ENCODE measurements at places on chromosomes 7 and 10.

- no peak for DNase-seq
Measured at GRCh38 chr10:121115154-121115553, 264.0 kb downstream of the WDR11 start.

DNA sequence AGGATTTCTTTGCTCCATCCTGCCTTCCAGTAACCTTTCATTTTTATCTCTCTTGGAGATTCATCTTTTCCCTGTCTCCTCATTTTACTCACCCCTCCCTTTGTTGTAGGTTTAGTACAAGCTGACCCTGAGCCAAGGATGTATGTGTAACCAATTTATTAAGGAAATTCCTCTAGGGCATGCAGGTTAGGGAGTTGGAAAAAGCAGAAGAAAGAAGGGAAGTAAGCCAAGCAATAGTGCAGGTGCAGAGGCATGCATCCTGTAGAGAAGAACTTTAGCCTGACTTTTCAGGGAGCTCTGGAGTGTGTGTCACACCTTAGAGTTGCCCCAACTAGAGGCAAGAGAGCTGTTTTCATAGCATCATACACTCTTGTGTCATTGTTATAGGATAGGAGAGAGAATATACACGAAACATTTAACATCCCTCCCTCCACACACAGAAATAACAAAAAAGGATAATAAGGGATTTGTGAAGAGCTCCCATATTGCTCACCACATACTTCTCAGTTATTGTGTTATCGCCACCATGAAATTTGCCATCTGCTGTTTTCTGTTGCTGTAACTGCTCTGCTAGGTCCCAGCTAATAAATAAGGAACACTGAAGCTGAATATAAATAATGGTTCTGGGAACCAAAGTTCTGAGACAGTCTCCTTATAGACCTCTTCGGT, 21.8 kb upstream of the SEMA3C start:
- DNase-seq, result no peak

GRCh38 chr10:11516431-11516746, 95.1 kb downstream of the USP6NL start:
- DNase-seq, result no peak

- no peak for DNase-seq
Measured at GRCh38 chr10:122998360-122998917, 10.2 kb downstream of the IKZF5 start.

- no peak for DNase-seq
Measured at GRCh38 chr10:74947781-74948401, 121.5 kb downstream of the KAT6B start.

- DNase-seq, result no peak
Measured at GRCh38 chr7:100407285-100408180, 21.0 kb downstream of the ZCWPW1 start.

- no peak for DNase-seq
Measured at GRCh38 chr7:90596671-90597562, 796 bp downstream of the CDK14 start.

- DNase-seq, result no peak
Measured at GRCh38 chr7:3892686-3893085, 591.6 kb downstream of the SDK1 start.

- DNase-seq, result peak; percentile 30
Measured at GRCh38 chr10:103967448-103968071, 620 bp downstream of the SLK start.

GRCh38 chr7:77825131-77825530, 26.6 kb downstream of the PHTF2 start:
- DNase-seq, result no peak

DNA sequence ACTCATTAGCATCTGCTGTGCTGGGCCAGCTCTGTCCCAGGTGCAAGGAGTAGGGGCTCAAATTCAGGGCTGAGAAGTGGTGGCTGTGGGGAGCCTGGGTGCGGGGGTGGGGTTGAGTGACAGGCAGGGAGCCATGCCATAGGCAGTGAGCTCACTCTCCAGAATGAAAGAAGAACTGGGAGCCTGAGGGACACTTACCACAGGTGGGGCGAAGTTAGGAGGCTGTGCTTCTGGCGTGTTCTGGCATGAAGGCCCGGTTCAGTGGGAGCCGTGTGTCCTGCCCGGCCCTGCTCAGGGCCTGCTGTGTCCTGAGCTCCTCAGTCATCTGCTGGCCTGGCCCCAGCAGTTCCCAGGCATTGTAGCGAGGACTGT, 62.5 kb downstream of the MKI67 start:
- DNase-seq, result no peak

DNA sequence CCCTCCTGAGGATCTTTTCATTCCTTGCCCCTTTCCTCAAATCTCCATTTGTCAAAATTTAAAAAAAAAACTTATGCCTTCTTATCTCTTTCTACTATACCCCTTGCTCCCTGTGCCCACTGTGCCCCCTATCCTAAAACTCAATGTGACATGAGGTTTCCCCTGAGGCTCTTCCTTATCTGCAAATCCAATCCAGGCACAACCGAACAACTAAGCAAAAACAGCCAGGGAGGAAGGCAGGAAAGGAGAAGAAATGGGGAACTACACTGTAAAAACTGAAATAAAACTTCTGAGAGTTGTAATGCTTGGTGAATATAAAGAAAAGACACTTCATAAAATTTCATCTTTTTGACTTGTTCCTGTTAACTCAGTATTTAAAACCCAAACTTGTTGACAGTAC, 54.2 kb downstream of the CRPPA start:
- no peak for DNase-seq

GRCh38 chr7:67267914-67268313, 271.3 kb downstream of the TYW1 start:
- DNase-seq, result no peak

- no peak for DNase-seq
Measured at GRCh38 chr7:2412587-2413201, 9.3 kb downstream of the CHST12 start.

- no peak for DNase-seq
Measured at GRCh38 chr10:69703766-69704630, 74.0 kb downstream of the FAM241B start.

DNA sequence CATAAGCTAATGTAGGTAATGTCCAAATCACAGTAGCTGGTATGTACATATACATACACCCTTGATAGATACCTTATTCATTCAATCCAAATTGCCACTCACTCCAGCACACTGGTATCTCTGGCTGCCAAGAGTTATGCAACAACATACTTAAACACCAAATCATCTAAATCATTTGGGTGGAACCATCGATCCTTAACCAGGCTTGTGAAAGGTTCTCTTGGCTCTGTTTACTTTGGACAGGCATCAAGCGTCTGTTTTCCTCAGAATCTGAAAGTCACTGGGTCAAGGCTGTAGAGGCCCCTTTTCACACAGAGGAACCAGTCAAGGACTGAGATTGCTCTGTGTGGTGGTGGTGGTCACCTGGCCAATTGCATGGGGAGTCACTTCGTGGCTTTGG, 24.6 kb downstream of the JAZF1 start:
- no peak for DNase-seq

- DNase-seq, result no peak
Measured at GRCh38 chr7:158193446-158193845, 394.2 kb downstream of the PTPRN2 start.

DNA sequence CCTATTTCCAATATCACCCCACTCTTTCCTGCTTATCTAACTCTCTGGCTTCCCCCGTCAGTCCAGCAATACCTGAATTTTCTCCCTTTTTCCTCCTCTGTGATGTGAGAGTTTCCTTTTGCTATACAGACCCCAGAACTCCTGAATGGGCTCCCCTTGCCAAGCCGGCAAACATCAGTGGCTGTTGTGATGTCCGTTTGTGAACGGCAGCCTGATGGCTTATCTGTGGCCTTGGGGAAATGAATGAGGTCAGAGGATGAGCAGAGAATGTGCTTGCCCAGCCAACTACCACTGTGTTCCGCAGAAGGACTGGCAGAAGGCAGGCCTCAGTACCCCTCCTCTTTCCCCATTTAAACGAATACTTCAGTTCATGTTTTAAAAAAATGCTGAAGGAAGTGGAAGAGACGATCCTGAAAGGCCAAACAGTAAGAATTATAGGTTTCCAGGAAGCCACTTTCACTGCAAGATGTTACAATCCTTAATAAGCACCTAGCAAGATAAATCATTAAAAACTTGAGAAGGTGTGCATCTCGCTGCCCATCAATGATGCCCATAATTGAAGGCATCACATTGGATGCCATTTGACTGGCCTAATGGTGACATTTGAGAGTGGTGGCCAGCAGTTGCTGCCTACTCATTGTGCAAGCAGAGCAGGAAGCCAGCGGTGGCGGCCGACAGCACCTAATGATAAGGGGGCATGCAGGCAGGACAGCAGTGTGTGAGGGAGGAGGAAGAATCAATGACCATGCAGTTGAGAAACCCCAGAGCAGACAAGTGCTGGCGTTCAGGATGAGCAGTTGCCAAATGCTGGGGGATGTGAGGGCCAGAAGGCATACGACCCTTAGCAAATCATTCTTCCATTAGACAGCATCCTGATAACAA, 31.5 kb downstream of the SLC18A2 start:
- no peak for DNase-seq

GRCh38 chr7:23938937-23939552, 229.0 kb downstream of the STK31 start:
- DNase-seq, result no peak

- DNase-seq, result no peak
Measured at GRCh38 chr7:90655566-90655965, 59.4 kb downstream of the CDK14 start.

- no peak for DNase-seq
Measured at GRCh38 chr10:110868981-110869380, 2.7 kb upstream of the PDCD4 start.

GRCh38 chr7:129721068-129721467, 109.5 kb downstream of the NRF1 start:
- DNase-seq, result no peak

GRCh38 chr7:98700533-98700932, 83.4 kb downstream of the NPTX2 start:
- DNase-seq, result no peak

DNA sequence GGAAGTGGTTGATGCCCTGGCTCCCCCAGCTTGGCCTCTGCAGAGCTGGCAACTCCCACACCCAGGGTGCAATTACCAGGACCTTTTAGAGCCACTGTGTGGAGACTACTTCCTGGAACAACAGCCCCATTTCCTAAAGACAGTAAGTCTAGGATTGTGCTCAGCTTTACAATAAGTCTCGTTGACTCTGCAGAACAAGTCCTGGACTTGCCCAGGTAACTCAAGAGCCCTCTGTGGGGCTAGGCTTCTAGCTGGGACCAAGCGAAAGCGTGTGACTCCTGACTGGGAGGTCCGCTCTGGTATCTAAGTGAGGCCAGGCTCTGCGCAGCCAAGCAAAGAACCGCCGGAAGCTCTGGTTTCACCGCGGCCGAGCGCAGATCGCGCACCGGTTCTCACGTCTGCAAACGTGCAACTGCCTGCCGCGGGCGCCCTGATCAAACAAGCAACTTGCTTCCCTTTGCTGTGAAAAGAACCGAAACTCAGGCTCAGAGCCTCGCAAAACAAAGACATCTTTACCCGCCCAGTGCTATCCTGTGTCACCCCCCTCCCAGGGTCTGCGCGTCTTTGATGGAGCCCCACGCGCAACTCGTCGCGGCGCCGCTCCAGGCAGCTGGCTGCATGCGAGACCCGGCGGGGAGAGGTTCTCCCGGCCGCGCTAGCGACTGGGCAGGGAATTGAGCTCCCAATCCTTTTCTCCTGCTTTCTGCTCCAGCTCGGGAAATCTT, 4.4 kb upstream of the PDLIM1 start:
- DNase-seq, result peak; percentile 23

- no peak for DNase-seq
Measured at GRCh38 chr10:62512732-62513475, 138.7 kb downstream of the ZNF365 start.

DNA sequence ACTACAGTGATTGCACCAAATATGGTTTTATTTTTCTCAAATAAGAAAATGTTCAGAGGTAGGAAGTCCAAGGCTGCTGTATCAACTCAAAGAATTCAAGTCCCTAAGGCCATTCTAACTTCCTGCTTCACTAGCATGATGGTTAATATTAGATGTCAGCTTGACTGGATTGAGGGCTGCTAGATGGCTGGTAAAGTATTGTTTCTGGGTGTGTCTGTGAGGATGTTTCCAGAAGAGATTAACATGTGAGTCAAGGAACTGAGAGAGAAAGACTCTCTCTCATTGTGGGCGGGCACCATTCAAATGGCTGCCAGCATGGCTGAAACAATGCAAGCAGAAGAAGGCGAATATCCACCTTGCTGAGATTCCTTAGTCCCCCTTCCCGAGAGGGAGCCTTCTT, 77.4 kb upstream of the NRBF2 start:
- DNase-seq, result no peak

DNA sequence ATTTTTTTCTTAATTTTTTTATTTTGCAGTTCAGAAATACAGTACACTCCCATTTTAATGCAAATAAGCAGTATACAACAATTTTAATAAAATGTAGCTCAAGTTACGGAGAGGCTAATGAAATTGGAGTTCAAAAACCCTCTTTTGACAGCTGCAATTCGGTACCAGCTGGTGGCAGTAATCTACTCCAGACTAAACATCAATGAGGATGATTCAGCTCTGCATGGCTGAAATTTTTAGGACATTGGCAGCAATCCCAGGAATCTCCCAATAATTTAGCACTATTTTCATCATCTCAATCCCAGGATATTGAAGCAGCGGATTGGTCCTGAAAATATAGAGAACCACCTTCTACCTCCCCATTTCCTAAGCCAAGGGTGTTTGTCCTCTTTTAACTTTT, 278.8 kb downstream of the CACNA2D1 start:
- DNase-seq, result no peak

DNA sequence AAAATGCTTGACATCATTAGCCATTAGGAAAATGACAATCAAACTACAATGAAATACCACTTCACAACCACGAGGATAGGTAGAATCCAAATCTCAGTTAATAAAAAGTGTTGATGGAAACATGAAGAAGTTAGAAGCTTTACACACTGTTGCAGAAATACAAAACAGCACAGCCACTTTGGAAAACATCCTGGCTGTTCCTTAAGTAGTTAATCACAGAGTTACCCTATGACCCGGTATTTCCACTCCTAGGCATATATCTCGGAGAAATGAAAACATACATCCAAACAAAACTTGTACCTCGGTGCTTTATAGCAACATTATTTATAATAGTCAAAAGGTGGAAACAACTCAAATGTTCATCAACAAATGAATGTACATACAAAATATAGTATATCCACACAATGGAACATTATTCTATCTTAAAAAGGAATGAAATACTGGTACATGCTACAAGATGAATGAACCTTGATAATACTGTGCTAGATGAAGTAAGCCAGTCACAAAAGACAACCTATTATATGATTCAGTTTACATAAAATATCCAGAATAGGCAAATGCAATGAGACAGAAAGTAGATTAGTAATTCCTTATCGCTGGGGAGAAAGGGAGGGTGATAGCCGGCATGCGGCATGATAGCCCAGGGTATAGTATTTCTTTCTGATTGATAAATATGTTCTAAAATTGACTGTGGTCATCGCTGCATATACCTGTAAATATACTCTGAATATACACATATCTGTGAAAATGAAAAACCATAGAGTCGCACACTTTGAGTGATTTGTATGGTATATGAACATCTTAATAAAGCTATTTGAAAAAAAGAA, 1.9 kb downstream of the VWDE start:
- DNase-seq, result no peak

DNA sequence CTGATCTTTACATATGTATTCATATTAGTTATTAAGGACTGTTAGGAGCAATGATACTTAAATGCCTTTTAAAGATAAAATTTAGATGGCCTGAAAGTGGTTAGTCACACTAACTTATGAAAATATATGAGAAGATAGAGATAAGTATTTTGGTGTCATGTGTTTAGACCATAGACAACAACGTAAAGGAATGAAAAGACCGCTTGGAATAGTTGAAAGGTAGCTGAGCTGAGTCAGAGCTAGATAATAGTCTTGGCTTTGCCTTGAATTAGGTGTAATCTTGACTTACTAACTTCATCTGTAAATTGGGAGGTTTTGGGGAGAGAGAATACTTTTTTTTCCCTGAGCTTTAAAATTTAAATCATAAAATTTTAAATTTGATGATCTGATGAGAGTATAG, 127.0 kb downstream of the LYZL1 start:
- DNase-seq, result no peak

Data from stimulated activated CD8-positive, alpha-beta memory T cell treated with anti-CD3 and anti-CD28 coated beads, Interleukin-7, amount 100 ng/mL, for 4 hours (primary cell).